ENCODE measurements at places on chromosomes 5 and 9.
A peak's percentile ranks its signal among the peaks of the same experiment; 100 is the strongest.

GRCh38 chr9:136185596-136186366, 19.1 kb downstream of the LHX3 start:
- DNase-seq, result no peak

- DNase-seq, result no peak
Observed at GRCh38 chr9:68705531-68706362, 707 bp downstream of the PIP5K1B start.

DNA sequence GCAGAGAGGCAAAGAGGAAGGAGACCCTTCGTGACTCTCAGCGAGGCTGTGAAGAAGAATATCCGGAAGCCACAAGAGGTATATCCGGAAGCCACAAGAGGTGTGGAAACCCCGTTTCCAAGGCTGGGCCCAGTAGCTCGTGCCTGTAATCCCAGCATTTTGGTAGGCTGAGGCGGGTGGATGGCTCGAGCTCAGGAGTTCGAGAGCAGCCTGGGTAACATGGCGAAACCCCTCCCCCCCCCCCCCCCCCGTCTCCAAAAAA, 612 bp upstream of the BBLN start:
- peak; percentile 12 for DNase-seq

DNA sequence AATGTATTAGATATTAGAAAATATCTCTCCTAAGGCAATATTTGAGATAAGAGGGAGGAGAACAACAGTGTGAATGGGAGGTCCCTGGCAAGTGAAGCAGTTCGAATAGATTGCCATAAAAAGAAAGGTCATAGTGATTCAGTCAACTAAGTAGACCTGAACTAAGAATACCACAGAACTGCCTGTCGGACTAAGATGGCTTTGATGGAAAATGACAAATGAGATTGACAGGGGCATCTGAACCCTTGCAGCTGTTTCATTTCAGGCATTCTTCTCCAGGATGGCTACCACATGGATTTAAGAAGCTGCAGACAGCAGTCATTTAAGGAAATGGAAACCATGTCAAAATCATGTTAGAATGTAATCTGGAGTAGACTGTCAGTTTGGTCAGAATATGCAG, 308.4 kb upstream of the MEF2C start:
- no peak for DNase-seq

DNA sequence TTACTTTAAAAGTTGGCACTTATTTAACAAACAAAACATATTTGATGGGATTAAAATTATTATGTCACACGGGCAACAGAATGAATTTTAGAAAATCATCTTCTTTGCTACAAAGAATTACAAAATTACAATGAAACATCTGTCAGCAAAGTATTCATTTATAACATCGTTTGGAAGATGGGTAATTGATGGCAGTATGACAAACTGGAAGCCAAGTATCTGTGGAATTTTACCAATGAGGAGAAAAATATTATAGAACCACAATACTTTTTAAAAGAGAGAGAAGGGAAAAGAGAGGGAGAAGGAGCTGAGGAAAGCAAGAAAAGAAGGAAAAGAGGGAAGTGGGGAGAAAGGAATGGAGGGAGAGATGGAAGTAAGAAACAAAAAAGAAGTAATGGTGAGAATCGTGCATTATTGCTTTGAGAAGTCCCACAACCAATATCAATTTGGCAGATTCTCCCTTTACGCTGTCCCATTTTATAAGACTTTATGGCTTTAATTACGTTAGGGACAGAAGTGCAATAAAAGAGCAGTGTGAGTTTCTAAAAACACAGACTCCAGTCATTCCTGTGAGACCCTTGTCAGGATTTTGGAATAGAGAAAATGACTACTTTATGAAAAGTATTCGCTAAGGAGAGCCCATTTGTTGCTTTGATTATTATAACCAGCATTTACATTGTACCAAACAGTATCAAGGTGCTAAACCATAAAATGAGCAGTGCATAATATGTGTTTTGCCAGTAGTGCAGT, 76.7 kb downstream of the LURAP1L start:
- DNase-seq, result no peak

GRCh38 chr9:745761-746380, 95.6 kb upstream of the DMRT1 start:
- DNase-seq, result no peak

DNA sequence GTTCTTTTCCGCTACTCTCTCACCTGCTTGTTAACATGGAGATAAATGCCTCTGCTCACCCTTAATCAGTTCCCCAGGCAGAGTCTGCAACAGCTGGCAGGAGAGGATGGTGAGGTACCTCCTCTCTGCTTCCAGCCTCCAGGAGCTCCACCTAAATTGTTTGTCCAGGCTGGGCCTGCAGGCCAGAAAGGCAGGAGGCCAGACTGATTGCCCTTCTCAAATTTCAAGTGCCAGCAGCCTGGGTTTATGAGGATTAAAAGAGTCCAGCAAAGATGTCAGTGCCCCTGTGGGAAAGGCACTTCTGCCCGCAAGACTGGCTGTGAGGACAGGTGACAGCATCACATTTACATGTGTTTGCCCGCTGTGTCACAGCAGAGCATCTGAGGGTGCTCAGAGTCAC, 19.8 kb downstream of the CORO2A start:
- DNase-seq, result no peak

GRCh38 chr9:134425812-134426211, 99.6 kb downstream of the RXRA start:
- no peak for DNase-seq

DNA sequence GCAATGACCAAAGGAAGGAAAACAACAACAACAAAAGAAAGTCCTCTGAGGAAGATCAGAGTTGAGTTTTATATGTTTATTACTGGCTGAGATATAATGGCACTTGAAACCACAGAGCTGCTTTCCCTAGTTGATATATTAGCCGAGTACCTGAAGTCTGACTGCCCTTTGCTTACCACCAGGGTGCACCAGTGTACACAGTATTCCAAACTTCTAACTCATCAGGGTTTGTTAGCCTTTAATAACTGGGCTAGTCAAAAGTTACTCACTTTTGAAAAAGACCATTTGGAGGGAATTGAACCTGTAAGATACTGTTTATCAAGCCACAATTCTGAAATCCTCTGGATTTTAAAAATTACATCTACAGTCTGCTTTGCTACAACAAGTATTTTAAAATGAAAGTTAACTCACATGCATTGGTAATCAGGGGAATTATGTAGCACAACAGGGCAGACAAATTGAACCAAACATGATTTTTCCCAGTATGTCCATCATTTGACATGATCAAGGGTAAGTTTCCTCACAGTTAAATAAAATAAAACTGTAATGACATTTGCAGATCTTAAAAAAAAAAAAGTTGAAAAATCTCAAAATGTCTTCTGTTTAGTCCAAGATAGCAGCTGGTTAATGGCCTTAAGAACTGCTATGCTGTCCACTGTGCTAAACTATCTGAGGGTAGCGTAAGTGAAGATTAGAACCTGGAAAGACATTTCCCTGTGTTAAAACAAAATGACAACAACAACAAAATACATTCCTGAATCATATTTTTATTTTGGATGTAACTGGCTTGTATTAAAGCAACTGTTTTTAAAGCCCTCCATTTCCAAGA, 57.3 kb upstream of the C6 start:
- DNase-seq, result no peak

- no peak for DNase-seq
Observed at GRCh38 chr5:167967494-167968177, 323.8 kb upstream of the WWC1 start.

- DNase-seq, result no peak
Observed at GRCh38 chr5:99176186-99176585, 247.4 kb upstream of the CHD1 start.

- DNase-seq, result no peak
Observed at GRCh38 chr5:7755958-7756357, 95.0 kb downstream of the CFAP90 start.

DNA sequence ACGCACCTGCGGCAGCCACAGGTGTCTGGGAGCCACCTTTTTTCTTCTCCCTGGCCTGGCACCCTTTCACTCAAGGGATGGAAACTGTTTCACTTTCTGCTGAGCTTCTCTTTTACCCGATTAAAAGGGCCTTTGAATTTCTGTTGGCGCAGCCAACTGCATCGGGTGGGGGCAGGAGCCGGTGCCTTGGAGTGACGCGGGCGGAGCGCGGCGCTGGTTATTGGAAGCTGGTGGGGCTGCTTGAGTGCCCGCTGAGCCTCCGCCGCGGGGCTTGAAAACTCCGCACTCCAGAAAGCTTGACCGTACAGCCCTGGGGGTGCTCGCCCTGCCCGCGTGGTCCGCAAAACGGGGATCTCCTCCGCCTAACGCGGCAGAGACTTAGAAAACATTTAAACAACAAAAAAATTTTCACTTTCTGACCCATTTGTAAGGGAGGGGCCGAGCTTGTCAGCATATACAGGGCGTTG, 52.0 kb upstream of the TJP2 start:
- no peak for DNase-seq

- no peak for DNase-seq
Observed at GRCh38 chr5:73282923-73283322, 109.9 kb downstream of the TMEM174 start.

GRCh38 chr5:176750144-176750543, 60.2 kb upstream of the UNC5A start:
- no peak for DNase-seq

DNA sequence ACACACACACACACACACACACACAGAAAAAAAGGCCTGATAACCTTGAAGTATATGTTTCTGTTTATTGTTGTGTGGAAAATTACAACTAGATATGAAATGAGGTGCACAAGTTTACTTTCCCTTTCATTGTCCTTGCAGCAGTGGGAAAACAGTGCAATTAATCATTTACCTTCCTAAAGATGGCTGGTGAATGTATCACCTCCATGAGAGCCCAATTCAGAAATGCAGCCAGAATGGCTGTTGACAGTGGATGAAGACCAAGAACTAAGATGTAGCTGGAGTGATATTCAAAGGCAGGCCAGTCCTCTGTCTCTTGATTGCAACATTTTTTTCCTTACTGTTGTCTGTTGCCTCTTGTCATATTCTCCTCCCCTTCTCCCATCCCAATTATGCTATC, 49.6 kb upstream of the EIF4EBP3 start:
- DNase-seq, result no peak

DNA sequence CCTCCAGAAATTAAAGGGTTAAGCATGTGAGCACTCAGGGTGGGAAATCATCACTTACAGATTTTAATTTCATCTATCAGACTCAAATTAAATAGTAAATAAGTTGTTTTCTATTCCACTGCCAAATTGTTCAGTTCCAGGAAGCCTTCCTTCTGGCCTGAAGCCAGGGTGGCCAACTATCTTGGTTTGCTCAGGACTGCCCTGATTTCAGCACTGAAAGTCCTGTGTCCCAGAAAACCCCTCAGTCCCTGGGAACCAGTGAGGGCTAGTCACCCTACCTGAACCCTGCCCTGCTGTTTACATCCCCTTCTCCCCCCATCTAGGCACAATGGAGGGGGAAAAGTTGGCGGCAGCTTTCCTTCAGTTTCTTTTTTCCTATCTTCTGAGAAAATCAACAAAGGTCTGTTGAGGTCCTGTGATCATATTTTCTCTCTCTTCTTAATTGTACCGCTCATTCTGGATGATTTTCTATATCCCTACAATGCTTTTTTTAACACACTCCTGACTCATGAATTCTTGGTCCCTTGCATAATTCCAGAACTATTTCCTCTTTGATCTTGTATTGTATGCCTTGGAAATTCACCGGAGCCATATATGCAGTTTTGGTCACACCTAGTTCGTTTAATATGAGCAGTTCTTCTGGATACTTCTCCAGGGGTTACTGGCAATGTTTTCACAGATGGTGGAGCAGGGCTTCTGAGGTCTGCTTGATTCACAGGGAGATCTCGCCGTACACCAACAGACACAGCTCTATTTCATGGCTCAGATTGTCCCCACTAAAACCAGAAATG, 103.8 kb downstream of the MAP1B start:
- no peak for DNase-seq

DNA sequence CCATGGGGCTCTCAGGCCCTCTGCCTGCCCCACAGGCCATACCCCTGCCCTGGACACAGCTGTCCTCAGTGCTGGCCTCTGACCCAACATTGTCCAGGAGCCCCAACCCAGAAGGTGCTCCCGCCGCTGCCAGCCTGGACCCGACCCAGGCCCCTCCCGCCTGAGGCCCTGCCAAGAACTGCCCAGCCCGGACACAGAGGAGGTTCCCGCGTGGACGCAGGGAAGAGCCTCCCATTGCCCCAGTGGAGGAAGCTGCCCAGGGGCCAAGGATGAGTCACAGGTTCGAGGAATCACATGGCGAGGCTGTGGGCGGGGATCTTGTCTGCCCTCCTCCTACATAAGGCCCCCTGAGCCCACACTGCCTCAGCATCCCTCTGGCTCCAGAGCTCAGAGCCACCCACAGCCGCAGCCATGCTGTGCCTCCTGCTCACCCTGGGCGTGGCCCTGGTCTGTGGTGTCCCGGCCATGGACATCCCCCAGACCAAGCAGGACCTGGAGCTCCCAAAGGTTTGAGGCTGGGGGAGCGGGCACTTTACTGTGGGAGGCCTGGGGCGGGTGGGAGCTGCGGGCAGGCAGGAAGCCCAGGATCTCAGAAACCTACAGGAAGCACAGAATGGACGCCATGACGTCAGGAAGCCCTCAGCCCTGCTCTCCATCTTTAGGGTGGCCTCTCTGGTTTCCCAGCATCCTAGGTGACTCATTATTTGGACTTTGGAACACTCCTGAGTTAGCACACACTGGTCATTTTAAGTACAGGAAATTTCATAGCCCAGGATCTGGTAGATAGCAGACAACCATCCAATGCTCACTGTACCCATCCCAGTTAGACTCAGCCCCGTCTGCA, at the start of gene PAEP:
PAEP (plus strand) TSS at position 366 of the 844 bp plus-strand sequence.
- no peak for DNase-seq

DNA sequence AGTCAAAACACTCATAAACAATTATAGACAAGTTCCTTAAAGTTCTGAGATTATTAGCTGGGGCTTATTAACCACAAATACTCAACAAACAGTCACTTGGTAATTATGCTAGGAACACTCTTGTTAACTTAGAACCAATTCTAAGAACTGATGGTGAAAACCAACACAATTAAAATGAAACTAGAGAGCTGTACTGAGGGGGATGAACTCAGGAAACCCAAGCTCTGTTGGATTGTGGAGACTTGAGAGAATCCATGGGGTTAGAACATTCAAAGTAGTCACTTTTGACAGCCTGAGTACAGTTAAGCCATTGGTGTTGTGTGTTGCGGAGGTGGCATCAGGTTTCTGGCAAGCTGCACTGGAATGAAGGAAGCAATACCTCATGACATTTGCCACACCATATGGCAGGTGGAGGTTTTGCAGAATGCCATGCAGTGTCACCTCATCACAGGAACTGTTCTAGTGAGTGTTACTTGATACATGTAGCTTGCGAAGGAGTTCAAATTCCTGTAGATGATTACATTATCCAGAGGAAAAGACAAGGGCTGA, 480.9 kb upstream of the CD180 start:
- DNase-seq, result no peak

DNA sequence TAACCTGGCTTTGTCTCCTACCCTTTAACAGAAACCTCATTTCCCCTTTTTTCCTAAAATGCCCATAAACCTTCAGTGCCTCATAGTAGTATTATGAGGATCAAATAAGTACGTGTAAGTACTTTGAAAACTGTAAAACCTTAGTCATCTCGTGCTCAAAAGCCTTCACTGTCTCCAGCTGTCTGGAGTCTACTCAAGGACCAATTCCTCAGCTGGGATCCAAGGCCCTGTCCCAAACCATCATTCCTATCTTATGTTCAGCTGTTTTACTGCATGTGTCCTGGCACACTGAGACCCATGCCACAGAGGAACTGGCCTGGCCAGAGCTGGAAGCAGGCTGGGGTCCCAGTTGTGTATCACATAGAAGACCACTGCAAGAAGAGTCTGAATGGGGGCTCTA, 15.9 kb downstream of the ADAMTSL1 start:
- DNase-seq, result no peak

All from activated CD4-positive, alpha-beta T cell treated with anti-CD3 and anti-CD28 coated beads for 24 hours (primary cell).